ENCODE measurements at places on chromosomes 6 and 20.

GRCh38 chr20:23061734-23062561 lies 12.5 kb upstream of the THBD start:
- peak; percentile 52 for DNase-seq

DNA sequence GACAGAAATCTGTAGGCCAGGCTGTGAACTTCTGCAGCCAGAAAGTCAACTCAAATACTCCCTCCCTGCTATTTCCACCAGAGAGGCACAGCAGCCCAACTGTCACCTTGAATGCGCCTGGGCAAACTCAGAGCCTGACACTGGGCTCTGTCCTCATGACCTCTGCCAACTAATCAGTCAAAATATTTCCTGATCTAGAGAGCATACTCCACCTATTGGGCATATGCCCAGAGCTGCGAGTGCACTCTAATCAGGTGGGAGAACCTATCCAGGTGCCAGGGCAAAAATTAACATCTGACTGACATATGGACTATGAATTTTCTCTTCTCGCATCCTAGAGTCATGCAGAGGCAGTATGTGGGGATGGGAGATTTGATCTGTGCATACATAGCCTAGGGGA lies 406.3 kb upstream of the RUNX2 start:
- peak; percentile 5 for DNase-seq

DNA sequence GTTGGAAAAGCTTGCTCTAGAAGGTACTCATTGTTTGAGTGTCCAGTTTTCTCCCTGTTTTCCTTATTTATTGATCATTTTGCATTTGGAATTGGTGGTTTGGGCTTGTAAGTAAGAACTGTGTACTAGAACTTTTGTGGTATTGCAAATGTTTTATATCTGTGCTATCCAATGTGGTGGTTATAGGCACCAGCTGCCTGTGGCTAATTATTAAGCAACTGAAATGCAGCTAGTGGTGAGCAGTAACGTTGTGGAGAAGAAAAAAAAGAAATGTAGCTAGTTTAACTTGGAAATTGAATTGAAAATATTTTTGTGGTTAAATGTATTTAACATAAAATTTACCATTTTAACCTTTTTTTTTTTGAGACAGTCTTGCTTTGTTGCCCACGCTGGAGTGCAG lies 50.7 kb upstream of the MAPK13 start:
- DNase-seq = no peak

- no peak for DNase-seq
Observed at GRCh38 chr20:21514553-21515251, 838 bp upstream of the NKX2-2 start.

DNA sequence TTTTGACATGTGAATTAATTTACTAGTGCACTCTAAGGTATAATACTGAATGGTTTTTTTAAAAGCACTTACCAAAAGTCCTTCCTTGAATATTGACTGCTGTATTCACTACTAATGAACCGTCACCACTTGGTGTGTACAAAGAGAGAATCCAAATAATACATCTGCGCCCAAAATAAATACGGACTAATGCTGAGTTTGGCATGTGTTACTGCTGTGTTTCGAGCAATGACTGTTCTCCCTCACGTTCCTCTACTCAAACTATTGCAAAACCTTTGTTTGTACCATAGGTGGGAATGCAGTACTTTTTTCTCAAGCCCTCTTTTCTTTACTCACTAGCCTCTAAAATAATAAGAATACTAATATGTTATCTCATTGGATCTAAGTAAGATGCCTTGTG lies 305.5 kb downstream of the QKI start:
- no peak for DNase-seq

- DNase-seq = peak; percentile 24
Observed at GRCh38 chr6:155273431-155273830, 9.6 kb downstream of the CLDN20 start.

- DNase-seq = no peak
Observed at GRCh38 chr6:158323561-158323958, 11.3 kb downstream of the TULP4 start.

DNA sequence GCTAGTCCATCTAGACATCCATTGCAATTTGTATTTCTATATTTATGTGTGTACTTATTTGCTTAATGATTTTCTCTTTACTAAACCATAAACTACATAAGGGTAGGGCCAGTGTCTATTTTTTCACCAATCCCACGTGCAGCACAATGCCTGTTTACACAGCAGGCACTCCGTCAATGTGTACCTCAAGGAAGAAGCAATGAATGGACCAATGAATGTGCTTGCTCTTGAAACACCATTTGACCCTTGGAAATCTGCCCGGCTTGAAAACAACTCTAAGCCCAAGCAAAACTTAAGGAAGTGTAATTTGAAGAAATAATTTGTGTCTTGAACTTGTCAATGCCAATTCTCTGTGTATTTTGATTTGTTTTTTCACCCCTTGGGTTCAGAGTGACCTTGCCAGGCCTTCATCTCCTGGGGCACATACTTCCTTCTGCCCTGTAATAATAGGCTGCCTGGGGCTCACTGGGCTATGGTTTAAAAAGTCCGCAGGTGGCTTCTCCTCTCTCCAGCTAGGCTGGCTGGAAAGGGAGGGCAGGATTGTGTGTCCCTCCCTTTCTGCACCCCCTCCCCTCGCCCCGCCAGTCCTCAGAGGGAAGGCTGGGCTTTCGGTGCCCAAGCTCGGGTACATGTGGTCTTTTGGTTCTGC lies 140.8 kb upstream of the ARMC2 start:
- no peak for DNase-seq

All from RWPE1 (cell line).